ENCODE measurements at places on chromosomes 11 and 22.
A peak's percentile ranks its signal among the peaks of the same experiment; 100 is the strongest.

DNA sequence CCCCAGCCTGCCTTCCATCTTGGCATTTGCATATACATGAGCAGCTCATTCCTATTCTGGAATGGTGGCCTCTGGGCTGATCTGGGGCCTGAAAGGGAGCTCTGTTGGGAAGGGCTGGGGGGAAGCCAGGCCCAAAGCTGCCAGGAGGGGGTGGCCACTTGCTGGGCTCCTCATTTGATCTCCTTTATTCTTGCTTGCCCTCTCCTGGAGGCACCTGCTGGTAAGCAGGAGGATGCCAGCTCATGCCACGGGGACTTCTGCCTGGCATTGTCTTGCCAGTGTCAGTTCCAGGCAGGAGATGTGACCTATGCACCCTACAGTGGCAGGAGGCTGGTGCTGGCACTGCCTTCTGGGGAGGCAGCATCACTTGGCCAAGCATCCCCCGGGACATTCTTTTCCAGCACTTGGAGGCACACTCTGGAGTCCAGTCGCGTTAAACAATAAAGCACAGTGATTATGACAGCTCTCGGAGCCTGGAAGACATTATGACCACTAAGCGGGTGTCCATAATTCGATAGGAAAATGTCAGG is 128.3 kb downstream of the NTM start:
- DNase-seq: no peak

GRCh38 chr11:29312812-29313211 is 704.0 kb downstream of the KCNA4 start:
- DNase-seq: no peak

DNA sequence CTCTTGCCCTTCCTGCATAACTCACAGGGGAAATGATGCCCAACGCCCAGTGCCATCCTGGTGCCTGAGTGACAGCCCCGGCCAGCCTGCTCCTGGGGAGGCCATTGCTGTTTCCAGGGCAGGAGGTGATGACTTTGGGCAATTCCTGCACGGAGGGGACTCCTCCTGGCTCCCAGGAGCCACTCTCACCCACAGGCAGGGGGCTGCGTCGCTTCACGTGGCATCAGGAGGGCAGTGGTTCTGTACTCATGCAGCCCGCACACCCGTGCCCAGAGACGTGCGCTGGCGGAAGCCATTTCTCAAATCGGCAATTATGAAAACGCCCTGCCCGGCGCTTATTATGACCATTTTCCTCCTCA is 272.3 kb downstream of the CTTN start:
- no peak for DNase-seq

- peak; percentile 38 for DNase-seq
These were observed at the start of gene CTTN for GRCh38 chr11:70397983-70398833. Gene CTTN (plus strand): TSS chr11:70398529. CDS start chr11:70407298, 8,769 bp downstream.

DNA sequence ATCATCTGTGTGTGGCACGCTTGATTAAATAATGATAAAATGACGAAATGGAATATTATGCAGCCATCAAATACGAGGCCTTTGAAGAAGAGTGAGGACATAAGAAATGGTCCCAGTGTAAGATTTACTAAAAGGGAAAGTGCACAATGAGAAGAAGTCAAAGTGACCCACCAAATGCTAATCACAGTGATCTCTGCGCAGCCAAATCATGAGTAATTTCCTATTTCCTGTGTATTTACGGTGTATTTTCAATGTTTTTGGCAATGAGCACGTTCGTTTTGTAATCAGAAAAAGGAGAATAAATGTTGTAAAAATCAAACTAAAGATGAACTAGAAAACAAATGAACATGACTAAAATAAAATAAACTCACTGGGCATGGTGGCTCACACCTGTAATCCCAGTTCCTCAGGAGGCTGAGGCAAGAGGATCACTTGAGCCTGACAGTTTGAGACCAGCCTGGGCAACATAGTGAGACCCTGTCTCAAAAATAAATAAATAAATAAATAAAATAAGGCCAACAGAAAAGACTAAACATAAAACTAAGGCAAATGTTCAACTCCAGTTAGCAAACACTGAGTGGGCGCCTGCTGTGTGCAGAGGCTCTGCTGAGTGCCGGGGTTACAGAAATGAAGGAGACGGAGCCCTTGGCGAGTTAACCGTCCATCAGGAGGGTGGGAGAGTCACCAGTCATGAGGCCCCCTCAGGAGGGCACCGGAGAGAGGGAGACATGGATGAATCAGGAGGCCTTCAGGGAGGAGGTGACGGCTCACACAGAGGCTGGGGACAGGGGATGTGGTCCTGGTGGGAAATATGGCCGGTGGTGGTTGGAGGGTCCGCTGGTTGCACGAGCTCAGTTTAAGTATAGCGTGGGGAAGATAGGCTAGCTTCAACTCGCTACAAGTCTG is 26.0 kb upstream of the CBX7 start:
- no peak for DNase-seq

GRCh38 chr11:83047515-83048225 is 24.0 kb downstream of the RAB30 start:
- no peak for DNase-seq

- no peak for DNase-seq
These were observed 141.4 kb upstream of the E2F8 start for GRCh38 chr11:19382131-19382611.

GRCh38 chr11:95877291-95877690 is 46.6 kb downstream of the MTMR2 start:
- no peak for DNase-seq

DNA sequence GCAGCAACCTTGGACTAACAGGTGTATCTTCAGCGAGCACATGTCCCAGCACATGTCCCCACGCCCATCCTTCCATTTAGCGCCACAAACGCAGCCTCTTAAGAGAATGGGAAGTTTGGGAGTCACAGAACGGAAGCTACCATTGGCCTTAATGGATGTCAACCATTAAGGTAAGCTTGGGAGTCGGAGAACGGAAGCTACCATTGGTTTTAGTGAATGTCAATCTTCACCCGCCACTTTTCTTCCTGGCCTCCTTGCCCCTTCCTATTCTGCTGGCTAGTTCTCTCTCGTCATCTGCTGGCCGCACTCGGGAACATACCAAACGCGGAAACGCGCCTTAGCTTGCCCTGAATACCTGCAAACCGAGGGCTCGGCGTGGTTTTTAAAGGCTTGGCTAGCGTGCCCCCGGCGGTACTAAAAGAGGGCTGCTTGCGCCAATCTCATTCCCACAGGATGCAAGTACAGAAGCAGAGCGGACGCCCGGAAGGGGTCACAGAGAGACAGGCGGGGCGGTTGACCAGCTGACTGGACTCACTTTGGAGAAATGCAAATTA is 24.3 kb downstream of the GLYATL1 start:
- DNase-seq: no peak

GRCh38 chr11:7670641-7671040 is 2.7 kb downstream of the CYB5R2 start:
- DNase-seq: no peak

GRCh38 chr11:6062691-6063358 is 32.3 kb upstream of the OR56A1 start:
- no peak for DNase-seq

GRCh38 chr22:29202212-29203192 is 3.2 kb upstream of the EMID1 start:
- DNase-seq: no peak

DNA sequence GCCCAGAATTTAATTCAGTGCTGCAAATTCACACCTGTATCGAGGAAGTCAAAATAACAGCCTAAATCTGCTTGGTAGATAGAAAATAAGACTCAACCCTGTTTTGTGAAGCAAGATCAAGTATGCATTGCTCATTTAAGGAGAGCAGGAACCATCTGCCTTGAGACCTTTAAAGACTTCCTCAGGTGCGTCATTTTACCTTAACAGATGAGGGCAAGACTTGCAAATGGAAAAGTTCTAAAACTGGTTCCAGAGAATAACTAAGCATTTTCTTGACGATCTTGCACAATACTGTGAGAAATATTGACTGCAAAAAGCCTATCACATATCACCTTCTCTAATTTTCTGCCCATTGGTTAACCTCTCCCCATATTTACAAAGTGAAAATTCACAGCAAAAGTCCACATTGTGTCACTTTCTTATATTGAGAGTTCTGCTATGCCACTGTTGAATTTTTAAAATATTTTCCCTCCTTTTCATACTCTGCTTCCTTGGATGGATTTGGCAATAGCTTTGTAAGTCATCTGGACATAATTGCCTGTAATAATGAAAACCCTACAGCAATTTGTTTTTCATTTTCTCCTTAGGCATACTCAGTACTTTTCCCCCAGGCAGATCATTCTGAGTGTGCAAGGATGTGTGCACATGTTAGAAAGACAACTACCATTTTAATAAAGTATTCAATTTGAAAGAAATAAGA is 234.2 kb downstream of the AASDHPPT start:
- no peak for DNase-seq

GRCh38 chr22:39134366-39135091 is 18.0 kb downstream of the CBX7 start:
- no peak for DNase-seq

GRCh38 chr22:30201945-30202344 is 44.6 kb downstream of the LIF start:
- DNase-seq: no peak

DNA sequence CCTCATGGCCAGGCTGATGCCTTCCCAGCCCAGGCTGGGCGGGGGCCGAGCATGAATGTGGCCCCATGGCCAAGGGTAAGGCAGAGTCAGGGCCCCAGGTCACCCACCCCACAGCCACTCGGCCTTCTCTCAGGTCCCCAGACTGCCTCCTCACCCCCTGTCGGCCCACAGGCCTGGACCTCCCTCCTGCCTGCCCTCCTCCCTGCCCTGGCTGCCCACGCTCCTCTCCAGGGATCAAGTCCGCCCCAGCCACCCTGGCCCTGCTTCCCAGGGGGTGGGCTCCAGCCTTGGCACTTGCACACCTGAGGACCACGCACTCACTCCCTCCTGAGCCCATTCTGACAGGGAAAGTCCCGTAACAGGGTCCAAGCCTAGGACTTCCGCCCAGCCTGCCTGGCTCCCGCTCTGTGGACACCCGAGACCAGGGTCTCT is 37.8 kb upstream of the TH start:
- no peak for DNase-seq

GRCh38 chr11:32259641-32260081 is 168.8 kb downstream of the RCN1 start:
- no peak for DNase-seq

DNA sequence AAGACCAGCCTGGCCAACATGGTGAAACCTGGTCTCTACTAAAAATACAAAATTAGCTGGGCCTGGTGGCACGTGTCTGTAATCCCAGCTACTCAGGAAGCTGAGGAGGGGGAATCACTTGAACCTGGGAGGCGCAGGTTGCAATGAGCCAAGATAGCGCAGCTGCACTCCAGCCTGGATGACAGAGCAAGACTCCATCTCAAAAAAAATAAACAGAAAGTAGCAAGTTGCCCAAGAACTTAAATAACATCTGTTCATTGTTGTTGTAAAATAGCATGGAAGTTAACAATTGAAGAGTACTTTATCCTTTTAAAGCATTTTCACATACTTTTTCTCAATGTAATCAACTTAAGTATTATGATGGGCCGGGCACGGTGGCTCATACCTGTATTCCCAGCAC is 5.7 kb downstream of the AMBRA1 start:
- DNase-seq: no peak

DNA sequence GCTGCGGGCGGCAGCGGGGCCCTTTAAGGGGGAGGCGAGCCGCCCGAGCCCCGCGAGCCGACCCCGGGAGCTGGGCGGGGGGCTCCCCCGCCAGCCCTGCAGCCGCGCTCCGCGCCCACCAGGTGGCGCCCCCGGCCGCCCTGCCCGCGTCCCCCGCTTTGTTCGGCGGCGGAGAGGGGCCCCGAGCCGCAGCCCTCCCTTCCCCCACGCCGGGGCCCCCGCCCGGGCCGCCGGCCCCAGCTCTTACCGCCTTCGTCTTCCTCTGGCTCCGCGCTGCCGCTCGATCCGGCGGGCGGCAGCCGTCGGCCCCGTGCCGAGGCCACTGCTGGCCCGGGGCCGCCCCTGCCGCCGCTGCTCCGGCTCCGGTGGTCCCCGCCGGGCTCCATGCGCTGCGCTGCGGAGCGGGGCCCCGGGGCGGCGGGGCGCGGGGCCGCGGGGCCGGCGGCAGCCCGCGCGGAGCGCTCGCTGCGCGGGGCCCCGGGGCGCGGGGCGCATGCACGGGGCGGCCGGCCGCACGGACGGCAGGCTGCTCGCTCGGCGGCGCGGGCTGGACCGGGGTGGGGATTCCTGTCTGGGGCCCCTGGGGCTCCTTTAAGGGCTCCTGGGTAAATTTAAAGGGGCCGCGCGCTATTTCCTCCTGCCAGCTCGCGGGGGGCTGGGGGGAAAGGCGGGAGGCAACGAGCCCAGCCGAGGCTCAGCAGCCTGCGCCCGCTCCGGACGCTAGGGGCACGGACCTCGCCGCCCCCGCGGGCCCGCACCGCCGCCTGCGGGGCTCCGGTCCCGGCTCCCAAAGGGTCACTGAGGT is at the start of gene ZFTA:
TSS of gene ZFTA (minus strand) at position 539 of the 805 bp plus-strand sequence. CDS start at position 386, 153 bp downstream.
- no peak for DNase-seq

GRCh38 chr11:68903288-68904247 is at the start of the genes IGHMBP2 and MRPL21:
Gene IGHMBP2 (plus strand): TSS chr11:68903891. CDS start chr11:68903953, 62 bp downstream.
Gene MRPL21 (minus strand): TSS chr11:68903832. CDS start chr11:68903810, 22 bp downstream.
- no peak for DNase-seq

DNA sequence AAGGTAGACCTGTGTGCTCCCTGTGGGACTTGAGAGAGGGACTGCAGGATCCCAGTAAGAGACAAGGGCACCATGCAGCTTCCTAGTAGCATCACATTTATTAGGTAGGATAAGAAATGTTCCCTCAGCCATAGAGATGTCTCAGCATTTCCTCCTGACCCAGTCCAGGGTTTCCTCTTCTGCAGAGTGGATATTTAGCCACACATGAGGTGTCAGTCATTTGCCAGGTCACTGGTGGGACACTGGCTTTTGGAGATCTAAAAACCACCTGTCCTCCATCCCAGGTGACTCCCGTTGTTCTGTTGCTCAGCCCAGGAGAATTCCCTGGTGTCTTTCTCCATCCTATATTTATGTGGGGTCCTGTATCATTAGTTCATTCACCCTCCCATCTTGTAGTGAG is 117.5 kb upstream of the NNMT start:
- no peak for DNase-seq

DNA sequence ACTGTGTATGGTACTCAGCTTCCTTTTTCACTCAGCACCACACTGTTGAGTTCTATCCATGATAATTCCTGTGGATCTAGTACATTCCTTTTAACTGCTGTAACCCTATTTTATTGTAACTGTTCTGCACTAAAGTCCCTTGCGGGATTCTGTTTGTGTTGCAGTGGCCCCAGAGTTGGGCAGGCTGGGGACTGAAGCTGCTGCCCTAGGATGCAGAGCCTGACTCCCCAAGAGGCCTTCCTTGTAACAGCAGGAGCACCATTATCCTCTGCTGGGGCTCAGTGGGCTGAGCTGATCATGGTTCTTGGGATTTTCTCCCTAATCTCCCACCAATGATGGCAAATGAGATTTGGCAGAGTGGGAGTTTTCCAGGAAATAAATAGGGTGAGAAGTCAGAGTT is 77.7 kb downstream of the CABIN1 start:
- DNase-seq: no peak

DNA sequence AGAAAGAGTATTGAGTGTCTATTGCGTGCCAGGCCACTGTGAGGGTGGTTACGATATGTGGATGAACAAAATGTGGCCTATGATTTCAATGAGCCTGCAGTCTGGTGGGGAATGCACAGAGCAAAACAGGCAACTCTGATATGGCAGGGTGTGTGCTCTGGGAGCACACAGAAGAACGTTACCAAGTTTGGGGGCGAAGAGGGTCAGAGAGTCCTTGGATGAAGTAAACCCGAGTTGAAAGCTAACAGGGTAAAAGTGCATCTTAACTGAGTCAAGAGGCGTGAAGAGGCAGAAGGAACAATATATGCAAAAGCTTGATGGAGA is 258 bp downstream of the CFAP68 start:
- DNase-seq: no peak

- DNase-seq: no peak
These were observed 606.0 kb downstream of the BUD13 start for GRCh38 chr11:116166573-116167465.

- no peak for DNase-seq
These were observed 2.5 kb upstream of the ZDHHC8 start for GRCh38 chr22:20128902-20129746.

Data from thoracic aorta (tissue), 2 donors.